ENCODE measurements at places on chromosomes 11 and 22.

DNA sequence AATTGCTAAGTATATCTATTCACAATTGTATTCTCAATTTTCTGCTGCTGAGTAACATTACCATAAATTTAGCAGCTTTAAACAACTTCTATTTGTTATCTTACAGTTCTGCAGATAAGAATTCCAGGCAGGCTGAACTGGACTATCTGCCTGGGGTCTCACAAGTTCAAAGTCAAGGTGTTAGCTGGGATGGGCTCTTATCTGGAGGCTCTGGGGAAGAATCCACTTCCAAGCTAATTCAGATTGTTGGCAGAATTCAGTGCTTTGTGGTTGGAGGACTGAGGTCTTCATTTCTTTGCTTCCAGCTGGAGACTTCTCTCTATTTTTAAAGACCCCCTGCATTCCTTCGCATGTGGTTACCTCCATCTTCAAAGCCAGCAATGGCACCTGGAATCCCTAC, 329.9 kb upstream of the ISX start:
- DNase-seq, result no peak

DNA sequence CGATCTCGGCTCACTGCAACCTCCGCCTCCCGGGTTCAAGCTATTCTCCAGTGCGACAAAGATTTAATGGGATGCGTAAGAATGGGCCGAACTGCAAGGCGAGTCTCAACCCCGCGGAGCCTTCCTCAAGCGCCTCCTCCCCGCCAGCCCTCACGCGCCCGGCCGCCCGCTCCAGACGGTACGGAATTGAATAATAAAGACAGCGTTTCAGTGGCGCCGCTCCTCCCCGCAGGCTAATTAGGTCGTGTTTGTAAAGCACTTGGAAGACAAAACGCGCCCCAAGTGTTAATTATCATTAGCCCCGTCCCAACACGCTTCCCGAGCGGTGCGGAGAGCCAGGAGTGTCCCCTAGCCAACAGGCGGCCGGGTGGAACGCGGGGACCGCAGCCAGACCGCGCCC, 192.0 kb downstream of the BUD13 start:
- DNase-seq, result no peak

GRCh38 chr11:9206496-9206895, 58.7 kb downstream of the DENND5A start:
- DNase-seq, result no peak

DNA sequence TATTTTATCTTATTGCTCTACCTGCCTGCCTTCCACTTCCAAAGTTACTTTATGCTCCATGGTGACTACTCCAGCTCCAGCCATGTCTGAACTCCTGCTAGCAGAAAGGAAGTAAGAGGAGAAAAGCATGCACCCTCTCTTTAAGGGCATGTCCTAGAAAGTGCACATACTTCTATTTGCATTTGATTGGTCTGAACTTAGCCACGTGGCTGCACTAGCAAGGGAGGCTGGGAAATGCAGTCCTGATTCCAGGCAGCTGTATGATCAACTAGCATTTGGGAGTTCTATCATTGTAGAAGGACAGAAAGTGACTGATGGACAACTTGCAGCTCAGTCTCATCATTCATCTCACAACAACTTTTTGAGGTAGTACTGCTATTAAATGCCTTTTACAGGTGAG, 515.7 kb downstream of the BUD13 start:
- DNase-seq, result no peak

DNA sequence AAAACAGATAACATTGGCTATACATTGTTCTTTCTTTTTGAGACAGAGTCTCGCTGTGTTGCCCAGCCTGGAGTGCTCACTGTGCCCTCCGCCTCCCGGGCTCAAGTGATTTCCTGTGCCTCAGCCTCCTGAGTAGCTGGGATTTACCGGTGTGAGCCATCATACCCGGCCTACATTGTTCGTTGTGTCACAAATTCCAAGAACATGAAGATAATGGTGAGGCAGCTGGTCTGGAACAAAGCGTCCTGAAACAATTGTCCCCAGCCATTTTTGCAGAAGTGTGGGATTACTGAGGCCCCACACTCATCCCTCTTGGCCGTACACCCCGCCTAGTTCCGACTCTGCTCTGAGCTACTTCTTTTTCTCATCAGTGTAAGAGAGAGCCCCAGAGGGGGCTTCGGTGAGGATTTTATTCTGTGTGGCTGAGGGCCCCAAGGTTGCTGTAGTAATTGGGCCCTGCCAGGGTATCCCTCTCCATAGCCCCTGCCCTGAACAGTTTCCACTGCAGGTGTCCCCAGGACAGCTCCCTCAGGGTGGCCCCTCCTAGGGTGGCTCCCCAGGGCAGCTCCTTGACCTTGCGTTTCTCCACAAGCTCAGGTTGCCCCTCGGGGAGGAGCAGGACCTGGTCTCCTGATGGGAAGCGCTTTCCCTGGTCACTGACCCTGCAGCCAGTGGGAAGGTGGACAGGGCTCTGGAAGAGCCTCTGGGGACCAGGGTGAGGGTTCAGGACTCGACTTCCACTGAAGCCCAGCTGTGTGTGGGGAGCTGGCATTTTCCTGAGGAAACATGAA, 13.1 kb upstream of the ARSA start:
- no peak for DNase-seq

Measured in left forelimb (tissue), 1 donor.